Activated T-helper 2 cell treated with anti-CD3 and anti-CD28 coated beads, Interferon-gamma antibody, Interleukin-2, Interleukin-4, amounts not matched to agents 10 μg/mL and 5 μg/mL and 100 μg/mL, durations not matched to agents 14 hours and 24 hours and 36 hours (primary cell): ENCODE measurements at places on chromosomes 2 and 18. TPM values are rescaled to one million over a fixed set of nuclear protein-coding genes. Genes with fewer than 3 reads are reported as not detected.

DNA sequence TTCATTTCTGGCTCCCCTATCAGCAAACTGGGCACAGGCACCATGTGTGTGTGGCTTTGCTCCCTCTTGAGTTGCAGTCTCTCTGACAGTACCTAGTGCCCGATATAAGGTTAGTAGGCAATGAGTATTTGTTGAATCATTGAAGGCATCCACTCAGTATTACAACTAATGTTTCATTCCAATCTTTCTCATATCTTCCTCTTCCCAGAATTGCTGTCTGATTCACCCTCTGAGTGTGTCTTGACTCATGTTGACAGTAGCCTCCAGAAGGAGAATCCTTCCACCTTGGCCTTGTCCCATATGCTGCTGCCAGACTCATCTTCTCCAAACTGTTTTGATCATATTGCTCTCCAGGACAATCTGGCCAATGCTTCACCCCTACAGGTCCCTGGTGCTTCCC lies 202.5 kb downstream of the LRRTM1 start:
- no peak for DNase-seq

FEV gene
- not detected in 2 replicates for total RNA-seq

DNA sequence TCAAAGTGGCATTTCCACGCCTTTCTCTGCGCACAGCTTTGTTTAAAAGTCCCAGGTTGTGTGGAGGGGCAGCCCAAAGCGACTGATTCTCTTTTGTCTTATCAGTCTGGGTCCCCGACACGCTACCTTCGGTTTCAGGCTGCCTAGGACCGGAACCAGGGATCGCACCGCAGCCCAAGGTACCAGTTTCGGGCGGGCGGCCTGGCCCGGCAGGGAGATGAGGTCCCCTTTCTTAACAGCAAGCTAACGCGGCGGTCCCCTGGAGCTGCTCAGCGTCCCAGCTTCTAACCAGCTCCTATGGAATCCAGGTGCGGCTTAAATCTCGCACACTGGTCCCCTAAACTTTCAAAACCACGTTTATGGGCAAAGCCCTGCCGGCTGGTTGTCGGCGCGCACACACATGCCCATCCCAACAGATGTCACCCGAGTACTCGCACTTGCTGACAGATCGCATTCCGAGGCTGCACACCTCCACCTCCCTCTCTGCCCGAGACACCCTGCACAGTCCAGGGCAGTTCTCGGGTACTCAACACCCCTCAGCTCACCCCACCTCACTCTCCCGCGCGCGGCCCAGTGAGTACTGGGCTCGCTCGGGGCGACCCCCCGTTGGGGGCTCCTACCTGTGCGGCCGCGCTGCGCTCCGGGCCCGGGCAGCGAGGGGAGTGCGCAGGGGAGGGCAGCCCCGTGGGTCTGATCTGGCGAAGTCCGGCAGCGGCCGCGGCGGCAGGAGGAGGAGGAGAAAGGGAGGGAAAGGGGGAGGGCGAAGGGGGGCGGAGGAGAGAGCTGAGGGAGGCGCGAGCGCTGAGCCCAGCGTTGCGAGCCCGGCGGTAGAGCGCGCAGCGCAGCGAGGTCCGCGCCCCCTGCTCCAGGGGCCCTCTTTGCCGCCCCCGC lies at the start of gene EFEMP1:
Gene EFEMP1, minus strand, starts transcription at position 692 of the 891 bp plus-strand sequence. CDS start 1,342 bp downstream, outside the sequence.
- DNase-seq: no peak

GRCh38 chr2:71067567-71068217 lies 756 bp upstream of the NAGK start:
- DNase-seq: no peak

DNA sequence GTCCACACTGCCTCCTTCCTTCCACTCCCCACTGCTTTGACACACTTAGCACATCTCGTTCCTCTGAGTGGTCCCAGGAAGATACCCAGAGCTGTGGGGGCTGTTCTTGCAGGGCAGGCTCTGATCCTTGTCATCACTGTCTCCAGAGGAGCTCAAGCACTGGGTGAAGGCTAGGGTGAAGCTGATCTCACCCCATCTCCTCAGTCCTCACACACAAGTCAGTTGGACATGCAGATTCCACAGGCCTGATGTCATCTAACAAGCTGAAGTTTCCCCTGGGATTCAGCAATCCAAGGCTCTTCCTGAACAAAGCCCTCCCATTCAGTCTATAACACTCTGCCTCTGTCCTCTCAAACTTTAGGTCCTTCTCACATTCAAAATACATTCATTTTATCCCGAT lies 90.6 kb upstream of the RAB6C start:
- DNase-seq: no peak

IKZF2 gene
- total RNA-seq: 13.4 and 17.2 TPM in 2 replicates

GRHL1 gene
- 0.90 and 1.4 TPM in 2 replicates for total RNA-seq
